ENCODE measurements at places on chromosomes 1 and 21.

DNA sequence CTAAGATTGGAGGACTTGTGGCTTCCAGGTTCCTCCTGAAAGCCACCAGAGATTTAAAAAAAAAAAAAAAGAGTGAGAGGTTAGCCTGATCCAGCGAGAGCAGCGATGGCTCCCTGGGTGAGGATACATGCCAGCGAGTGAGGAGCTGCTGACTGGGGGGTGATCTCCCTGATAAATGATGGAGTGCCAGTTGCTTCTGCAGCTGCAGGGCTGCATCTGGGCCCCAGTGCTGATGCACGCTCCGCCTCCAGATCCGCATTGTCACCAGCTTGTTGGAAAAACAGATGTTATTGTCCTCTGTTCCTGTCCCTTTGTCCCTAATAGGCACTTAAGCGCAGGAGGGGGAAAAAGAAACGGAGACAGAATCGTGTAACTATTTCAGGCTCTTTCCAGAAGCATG is 28.6 kb downstream of the UBIAD1 start:
- no peaks in the 10 kb centered on the region for H3K4me1 ChIP-seq
- no peak for DNase-seq
- no peaks in the 10 kb centered on the region for H3K27me3 ChIP-seq

DNA sequence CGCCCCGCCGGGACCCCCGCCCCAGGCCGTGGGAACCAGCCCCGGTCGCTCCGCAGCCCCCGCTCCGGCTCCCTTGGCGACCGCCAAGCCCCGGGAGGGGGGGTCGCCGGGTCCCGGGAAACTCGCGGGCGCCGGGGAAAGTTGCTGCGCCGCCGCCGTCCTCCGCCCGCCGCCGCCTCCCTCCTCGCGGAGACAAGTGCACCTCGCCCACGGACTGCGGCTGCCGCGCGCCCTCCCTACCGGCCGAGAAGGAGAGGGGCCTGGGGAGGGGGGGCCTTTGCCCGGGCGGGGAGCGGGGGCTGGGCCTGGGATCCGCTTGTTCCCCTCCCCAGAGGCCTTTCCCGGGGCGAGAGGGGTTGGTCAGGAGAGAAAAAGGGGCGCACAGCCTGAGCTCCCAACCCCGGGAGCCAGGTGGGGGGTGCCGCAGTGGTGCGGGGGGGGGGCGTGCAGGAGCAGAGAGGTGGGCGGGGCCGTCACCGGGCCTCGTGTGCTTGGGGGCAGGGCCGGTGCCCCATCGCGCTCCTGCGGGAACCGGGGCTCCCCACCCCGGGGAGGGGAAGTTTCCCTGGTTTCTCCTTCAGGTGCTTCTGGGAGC is 592 bp downstream of the AGRN start:
- no peaks in the 10 kb centered on the region for H3K27me3 ChIP-seq
- H3K27ac ChIP-seq: peak overlapping the region; percentile 87
- H3K4me3 ChIP-seq: peak overlapping the region; percentile 73
- H3K4me1 ChIP-seq: peaks cover 67% of the 10 kb centered on the region
- no peak for DNase-seq
- H3K36me3 ChIP-seq: peaks cover 15% of the 10 kb centered on the region

DNA sequence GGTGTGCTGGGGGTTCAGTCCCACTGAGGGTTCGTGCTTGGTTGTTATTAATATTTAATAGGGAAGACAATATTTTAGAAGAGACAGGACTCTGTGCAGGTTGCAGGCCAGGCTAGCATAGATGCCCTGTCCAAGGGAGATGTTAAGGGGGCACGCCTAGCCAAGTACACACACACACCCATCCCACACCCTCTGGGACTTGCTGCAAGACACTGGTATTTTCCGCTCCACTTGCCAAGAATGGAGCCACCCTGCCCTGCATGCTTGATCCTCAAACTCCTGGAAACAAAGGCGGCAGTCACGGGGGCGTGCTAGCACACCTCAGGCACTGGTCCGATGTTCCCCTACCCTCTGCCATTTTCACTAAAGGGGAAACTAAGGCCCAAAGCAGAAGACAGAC is 99.1 kb downstream of the MRPL37 start:
- no peaks in the 10 kb centered on the region for H3K36me3 ChIP-seq
- no peaks in the 10 kb centered on the region for H3K27me3 ChIP-seq
- H3K4me1 ChIP-seq: no peaks in the 10 kb centered on the region
- H3K4me3 ChIP-seq: no peak overlapping the region
- no peak overlapping the region for H3K27ac ChIP-seq
- no peak for DNase-seq

DNA sequence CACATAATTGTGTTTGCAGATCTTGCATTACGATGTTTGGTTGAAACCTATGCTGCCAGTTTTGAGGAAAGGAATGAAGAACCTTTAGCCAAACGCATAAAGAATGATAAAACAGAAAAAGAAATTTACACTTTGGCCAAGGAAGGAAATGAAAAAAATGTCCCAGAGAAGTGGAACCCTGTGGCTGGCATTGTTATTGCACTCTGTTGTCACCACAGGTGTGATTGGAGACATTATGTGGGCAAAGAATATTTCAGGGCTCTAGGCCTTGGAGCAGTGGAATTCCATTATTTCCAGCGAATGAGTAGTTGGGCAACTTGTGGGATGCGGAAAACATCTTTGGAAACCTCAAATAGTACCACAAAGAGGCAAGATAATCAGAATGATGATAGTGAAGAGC is 14.9 kb downstream of the TRMT13 start:
- no peaks in the 10 kb centered on the region for H3K27me3 ChIP-seq
- H3K4me1 ChIP-seq: no peaks in the 10 kb centered on the region
- no peak overlapping the region for H3K4me3 ChIP-seq
- no peak for DNase-seq
- H3K27ac ChIP-seq: no peak overlapping the region

DNA sequence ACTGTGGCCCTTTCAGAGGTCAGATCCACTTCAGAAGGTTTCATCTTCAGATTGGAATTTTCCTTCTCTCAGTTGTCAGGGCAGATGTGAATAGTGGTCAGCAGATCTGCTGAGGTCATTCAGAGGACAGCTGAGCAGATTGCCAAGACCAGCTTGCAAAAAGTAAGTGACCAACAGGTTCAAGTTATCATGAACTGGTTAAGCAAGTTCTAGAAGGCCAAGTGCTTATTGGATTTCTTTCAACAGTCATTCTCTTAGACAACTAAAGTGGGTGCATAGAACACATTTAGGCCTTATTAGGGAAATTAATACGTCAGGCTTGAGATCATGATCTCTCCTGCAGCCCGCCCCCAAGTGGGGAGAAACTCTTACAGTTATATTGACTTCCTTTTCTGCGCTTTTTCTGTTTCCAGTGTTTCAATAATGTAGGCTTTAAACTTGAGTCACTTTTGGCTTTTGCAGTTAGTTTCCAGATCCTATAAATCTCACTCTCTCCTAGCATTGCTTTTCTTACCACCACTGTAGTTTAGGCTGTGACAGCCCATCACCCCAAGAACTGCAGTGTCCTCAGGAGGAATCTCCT is 96.4 kb downstream of the C1orf21 start:
- no peak overlapping the region for H3K4me3 ChIP-seq
- no peak overlapping the region for H3K27ac ChIP-seq
- no peak for DNase-seq
- no peaks in the 10 kb centered on the region for H3K36me3 ChIP-seq
- H3K27me3 ChIP-seq: no peaks in the 10 kb centered on the region

DNA sequence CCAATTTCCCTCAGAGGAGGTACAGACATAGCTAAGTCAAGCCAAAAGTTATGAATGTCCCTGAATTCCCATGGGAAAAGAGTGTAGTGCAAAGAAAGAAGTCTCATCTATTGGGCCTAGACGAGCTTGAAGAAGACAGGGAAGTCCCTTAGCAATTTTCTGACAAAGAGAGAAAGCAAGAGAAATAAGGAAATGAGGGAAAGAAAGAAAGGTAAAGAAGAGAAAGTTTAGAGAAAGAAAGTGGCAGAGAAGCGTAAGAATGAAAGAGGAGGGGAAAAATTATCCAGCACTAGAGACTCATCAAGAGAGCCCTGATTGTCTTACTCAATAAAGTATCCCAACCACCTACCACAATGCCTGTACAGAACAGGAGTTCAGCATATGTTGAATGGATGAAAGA is 40.6 kb upstream of the FOXD3 start:
- H3K36me3 ChIP-seq: no peaks in the 10 kb centered on the region
- H3K27me3 ChIP-seq: no peaks in the 10 kb centered on the region
- H3K4me1 ChIP-seq: no peaks in the 10 kb centered on the region

GRCh38 chr1:162552684-162553252 is 8.8 kb upstream of the UAP1 start:
- no peaks in the 10 kb centered on the region for H3K36me3 ChIP-seq
- H3K27ac ChIP-seq: no peak overlapping the region
- no peak for DNase-seq

- H3K36me3 ChIP-seq: no peaks in the 10 kb centered on the region
- DNase-seq: no peak
- no peak overlapping the region for H3K27ac ChIP-seq
- no peaks in the 10 kb centered on the region for H3K27me3 ChIP-seq
- no peaks in the 10 kb centered on the region for H3K4me1 ChIP-seq
- no peak overlapping the region for H3K4me3 ChIP-seq
These were observed 24.6 kb upstream of the LYPLAL1 start for GRCh38 chr1:219149009-219149577.

GRCh38 chr1:151406176-151406575 is 6.8 kb downstream of the PSMB4 start:
- no peak overlapping the region for H3K4me3 ChIP-seq
- H3K27ac ChIP-seq: no peak overlapping the region
- H3K36me3 ChIP-seq: peaks cover 61% of the 10 kb centered on the region
- no peaks in the 10 kb centered on the region for H3K27me3 ChIP-seq
- peaks cover 6% of the 10 kb centered on the region for H3K4me1 ChIP-seq
- DNase-seq: no peak

DNA sequence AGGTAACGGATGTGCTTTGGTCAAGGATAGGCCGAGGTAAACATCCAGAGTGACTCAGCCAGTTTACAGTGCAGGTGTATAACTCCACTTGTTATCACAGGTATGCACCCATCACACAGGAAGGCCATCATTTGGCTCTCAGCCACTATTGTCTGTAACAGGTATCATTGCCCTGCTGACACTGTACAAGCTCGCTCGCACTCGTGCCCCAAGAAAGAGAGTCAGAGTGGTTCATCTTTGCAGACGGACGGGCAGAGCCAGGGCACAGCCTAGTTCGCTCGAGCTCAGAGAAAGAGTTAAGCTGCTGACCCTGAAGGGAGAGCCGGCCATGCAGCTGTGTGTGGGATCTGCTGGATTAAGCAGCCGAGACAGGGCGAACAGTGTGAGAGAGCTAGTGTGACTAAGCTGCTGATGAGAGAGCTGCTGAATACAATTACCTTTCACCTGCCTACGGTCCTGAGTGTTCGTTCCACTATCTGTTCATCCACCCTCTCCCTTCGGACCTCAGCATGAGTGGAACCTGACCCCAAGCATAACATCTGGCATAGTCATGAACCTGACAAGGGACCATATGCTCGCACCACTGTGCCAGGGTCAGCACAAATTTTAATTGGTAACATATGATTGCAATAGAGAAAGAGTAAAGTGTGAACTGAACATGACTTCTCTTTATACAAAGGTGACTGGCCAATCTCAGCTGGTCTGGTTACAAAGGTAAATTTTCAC is 27.0 kb upstream of the LYPD8 start:
- no peaks in the 10 kb centered on the region for H3K36me3 ChIP-seq
- no peak overlapping the region for H3K4me3 ChIP-seq
- H3K27me3 ChIP-seq: no peaks in the 10 kb centered on the region

- peaks cover 5% of the 10 kb centered on the region for H3K36me3 ChIP-seq
- H3K4me1 ChIP-seq: no peaks in the 10 kb centered on the region
- H3K27ac ChIP-seq: no peak overlapping the region
- no peak for DNase-seq
- H3K27me3 ChIP-seq: no peaks in the 10 kb centered on the region
- H3K4me3 ChIP-seq: no peak overlapping the region
These were observed 34.9 kb downstream of the GPR3 start for GRCh38 chr1:27427329-27427728.

DNA sequence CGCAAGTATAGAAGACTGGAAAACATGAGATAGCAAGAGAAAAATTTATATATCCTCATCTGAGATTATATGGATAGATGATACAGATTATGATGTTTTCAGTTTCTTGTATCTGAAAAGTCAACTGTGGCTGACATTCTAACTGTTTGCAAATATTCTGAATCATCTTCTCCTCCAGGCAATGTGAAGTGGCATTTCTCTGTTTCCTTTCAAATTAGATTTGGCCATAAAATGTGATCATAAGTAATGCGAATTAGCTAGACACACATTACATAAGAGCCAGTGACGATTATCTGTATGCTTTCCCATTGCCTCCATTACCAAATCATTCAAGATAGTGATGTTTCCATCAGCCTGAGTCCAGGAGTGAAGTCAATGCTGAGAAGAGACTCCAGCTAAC is 265.2 kb downstream of the BRINP3 start:
- H3K4me3 ChIP-seq: no peak overlapping the region
- H3K36me3 ChIP-seq: no peaks in the 10 kb centered on the region
- DNase-seq: no peak
- H3K27me3 ChIP-seq: no peaks in the 10 kb centered on the region
